ENCODE measurements at places on chromosomes 6 and 20. TPM values are rescaled to one million over a fixed set of nuclear protein-coding genes. Genes with fewer than 3 reads are reported as not detected.

- DNase-seq = no peak
These were observed 3.1 kb downstream of the MAP1LC3A start for GRCh38 chr20:34561661-34562060.

Gene CYP24A1
- not detected for total RNA-seq

DNA sequence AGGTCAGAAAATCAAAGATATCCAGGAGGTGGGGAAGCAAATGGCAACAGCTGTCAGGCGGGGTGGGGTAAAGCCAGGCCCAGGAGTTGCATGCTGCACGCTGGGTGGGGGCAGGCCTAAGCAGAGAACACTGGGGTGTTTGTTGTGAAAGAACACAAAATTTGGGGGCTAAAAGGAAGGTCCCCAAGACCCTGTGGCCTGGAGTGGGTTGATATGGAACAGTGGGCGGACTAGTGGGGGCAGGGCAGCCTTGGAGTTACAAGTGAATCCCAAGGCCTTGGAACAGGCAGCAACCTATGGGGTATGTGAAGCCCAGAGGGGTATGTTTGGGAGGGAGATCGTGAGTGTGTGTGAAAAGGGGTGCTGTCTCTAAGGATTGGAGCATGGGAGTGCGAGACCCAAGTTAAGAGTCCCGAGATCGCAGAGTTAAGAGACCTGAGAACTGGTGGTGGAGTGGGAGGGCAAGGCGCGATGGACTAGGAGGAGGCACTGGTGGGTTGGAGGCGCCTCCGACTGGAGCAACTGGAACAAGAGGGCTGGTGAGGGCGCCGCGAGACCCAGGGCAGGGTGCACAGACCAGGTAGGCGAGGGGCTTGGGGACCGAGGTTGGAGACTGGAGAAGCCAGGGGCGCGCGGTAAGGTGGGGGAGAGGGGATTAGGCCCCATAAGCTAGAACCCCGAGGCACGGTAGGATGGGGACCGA lies 658 bp downstream of the CUL7 start:
- DNase-seq = no peak

Gene PROKR2
- total RNA-seq = not detected

DNA sequence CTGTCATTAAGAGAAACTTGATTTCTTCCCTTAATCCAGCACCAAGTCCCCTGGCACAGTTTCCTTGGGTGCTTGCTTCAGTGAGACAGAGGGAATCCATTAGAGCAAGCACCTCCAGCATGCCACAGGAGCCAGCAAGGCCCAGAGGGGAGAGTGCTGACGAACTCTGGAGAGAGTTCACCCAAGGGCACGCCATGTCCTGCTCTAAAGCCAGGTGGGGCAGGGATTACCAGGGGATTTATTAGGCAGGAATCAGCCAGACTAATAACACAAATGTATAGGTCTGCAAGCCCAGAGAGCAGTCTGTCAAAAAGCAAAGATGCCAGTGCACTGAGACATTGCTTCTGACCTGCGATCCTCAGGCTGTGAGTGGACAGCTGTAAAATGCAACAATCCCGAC lies 155.4 kb upstream of the SYNDIG1 start:
- DNase-seq = no peak

GRCh38 chr6:5422321-5422915 lies 161.1 kb downstream of the FARS2 start:
- DNase-seq = peak; percentile 59

GRCh38 chr6:113903666-113904330 lies 46.7 kb downstream of the MARCKS start:
- DNase-seq = peak; percentile 93

GRCh38 chr6:93124006-93124632 lies 295.2 kb downstream of the EPHA7 start:
- no peak for DNase-seq

Gene RNASET2
- 8.1 TPM for total RNA-seq

Gene PERP
- 21.6 TPM for total RNA-seq

- DNase-seq = peak; percentile 54
These were observed 2.6 kb downstream of the CST3 start for GRCh38 chr20:23634985-23635767.

Gene C6orf52
- total RNA-seq = 0.22 TPM

- peak; percentile 69 for DNase-seq
These were observed 1.1 kb downstream of the JAG1 start for GRCh38 chr20:10672624-10673127.

GRCh38 chr6:143125864-143126573 lies 65.3 kb downstream of the AIG1 start:
- DNase-seq = no peak

GRCh38 chr20:44765701-44766347 lies 20.2 kb downstream of the KCNK15 start:
- no peak for DNase-seq

- DNase-seq = no peak
These were observed 56.1 kb upstream of the NKAIN2 start for GRCh38 chr6:123747515-123747914.

Gene TMEM244
- not detected for total RNA-seq

DNA sequence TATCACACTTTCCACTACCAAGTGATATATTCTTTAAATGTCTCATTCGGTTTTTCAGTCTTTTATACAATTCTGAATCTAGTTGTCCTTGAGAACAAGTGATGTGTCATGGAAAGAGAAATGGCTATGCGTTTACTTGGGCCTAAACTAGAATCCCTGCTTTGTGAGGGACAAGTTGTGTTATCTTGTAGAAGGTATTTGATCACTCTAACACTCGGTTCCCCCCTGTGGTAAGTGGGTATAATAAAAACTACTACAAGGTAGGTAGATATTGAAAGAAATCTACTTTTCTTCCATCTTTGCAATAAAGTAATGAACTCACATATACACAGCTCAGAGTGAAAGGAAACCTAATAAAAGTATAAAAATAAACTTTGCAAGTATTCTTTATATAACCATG lies 108.9 kb downstream of the MANEA start:
- no peak for DNase-seq

Gene OR12D3
- not detected for total RNA-seq

- peak; percentile 76 for DNase-seq
These were observed 220.8 kb downstream of the TRDN start for GRCh38 chr6:123415844-123416468.

DNA sequence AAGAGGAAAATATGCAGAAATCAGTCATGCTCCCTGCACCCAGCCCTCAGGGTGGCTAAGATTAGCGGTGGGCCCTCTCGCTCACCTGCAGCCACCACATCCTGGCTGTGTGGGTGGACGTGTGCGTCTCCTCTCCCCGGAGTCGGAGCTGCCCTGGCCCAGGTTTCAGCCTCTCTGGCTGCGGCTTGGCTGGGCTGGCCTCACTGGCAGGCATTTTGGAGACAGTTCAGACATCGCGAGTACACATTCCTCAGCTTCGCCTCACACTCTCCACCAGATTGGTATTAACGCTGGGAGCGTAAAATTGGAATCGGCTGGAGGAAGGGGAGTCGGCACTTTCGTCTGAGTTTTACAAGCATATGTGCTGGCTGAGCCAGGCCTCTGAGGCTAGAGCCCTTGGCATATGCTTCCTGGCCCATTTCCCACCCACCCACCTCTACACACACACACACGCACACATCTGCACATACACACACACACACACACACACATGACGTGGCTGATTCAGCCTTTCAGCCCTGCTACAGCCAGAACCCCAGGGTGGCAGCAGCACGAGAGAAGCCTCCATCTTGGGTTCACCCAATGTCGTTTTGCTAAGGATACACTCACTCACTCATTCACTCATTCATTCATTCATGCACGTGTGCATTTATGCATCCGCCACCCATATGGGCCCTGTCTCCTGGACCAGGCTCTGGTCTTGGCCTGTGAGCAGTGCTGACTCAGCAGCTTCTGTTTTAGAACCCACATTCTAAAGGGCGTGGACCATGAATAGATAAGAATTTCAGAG lies 42.9 kb downstream of the BCAS4 start:
- DNase-seq = no peak

DNA sequence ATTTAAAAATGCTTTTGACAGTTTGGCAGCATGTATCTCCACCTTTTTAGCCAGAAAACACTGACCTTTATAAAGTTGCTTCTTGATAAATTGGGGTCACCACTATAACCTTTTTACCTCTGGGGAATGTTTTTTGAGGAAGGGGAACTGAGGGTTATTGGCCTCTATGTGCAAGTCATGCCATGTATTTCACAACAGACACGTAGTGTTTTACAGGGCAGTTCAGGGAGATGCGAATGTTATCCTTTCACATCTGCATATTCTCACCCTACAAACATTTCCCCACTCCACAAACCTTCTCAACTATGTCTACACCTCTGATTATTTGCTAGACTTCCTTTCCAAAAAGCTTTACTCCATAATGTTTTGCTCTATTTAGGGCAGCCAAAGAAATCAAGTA lies 17.0 kb upstream of the SLA2 start:
- no peak for DNase-seq

Gene DLL1
- 3.9 TPM for total RNA-seq

Gene MLN
- total RNA-seq = not detected

Gene IPCEF1
- 1.3 TPM for total RNA-seq

DNA sequence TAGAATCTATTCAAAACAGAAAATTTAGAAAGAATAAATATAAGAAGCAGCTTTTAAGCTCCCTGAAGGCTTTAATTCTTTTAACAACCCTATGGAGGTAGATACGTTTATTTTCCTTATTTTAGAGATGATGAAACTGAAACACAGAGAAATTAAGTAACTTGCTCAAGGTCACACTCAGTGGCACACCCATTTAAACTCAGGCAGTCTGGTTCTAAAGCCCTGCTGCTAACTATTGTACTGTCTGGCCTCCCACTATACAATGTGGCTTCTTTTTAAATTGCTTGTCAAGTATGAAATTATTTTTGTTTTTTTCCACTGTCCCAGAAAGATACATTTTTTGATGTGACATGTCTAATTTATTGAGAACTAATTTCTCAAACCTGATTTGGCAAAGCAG lies 55.7 kb downstream of the FAM217A start:
- DNase-seq = no peak

Gene HSPA1L
- 0.87 TPM for total RNA-seq

Gene RUNX2
- not detected for total RNA-seq
